NCI-H1436 treated with DMSO at 0.1 percent for 48 hours (cell line): ENCODE measurements at places on chromosomes 16 and 17.

- no peak for DNase-seq
Measured at GRCh38 chr16:87598431-87598830, 3.9 kb upstream of the JPH3 start.

- DNase-seq, result no peak
Measured at GRCh38 chr16:79632289-79632688, 31.8 kb upstream of the MAF start.

- no peak for DNase-seq
Measured at GRCh38 chr16:85570213-85570734, 42.8 kb upstream of the GSE1 start.

- DNase-seq, result no peak
Measured at GRCh38 chr17:72122765-72123529, 2.1 kb downstream of the SOX9 start.

DNA sequence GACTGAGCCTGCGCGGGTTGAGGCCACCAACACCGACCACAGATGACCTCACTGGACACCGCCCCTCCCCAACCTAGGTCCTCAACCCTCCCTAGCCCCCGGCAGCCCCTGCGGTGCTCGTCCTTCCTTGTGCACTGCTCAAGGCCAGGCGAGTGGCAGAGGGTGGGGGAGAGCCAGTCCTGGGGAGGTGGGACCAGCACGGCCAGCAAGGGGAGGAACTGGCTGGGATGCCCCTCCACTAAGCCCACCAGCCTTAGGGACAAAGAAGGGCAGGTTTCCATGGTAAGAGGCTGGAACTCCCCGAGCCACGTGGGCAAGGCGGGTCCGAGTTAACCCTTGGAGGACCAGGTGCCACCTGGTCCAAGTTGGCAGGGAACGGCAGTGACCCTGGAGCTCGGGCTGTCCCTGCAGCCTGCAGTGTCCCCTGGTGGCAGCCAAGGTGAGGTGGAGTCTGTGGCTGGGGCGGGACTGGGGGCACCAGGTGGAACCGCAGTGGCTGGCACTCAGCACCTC, 9.2 kb downstream of the FSCN2 start:
- no peak for DNase-seq

DNA sequence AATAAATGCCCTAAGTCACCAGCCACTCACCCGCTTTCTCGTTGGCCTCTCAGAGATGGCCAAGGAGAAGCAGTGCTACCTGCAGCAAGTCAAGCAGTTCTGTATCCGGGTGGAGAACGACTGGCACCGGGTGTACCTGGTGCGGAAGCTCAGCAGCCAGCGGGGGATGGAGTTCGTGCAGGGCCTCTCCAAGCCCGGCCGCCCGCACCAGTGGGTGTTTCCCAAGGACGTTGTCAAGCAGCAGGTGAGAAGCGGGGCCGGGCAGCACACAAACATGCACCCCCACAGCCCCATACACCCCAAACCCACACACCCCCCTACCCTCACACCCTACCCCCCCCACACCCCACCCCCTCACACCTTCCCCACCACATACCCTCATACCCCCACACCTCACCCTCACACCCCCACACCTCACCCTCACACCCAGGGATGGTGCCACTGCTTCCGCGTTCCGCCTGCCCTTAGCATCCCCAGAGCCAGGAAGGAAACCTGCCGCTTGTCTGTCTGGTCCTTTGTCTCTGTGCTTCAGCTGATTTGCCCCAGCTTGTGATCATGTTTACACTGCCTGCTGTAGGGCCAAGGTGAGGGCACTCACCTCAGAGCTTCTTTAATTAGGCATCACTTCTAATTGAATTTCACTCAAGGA, 41.9 kb upstream of the ENDOV start:
- DNase-seq, result no peak

GRCh38 chr16:65698791-65699321, 577.0 kb upstream of the CDH11 start:
- no peak for DNase-seq

DNA sequence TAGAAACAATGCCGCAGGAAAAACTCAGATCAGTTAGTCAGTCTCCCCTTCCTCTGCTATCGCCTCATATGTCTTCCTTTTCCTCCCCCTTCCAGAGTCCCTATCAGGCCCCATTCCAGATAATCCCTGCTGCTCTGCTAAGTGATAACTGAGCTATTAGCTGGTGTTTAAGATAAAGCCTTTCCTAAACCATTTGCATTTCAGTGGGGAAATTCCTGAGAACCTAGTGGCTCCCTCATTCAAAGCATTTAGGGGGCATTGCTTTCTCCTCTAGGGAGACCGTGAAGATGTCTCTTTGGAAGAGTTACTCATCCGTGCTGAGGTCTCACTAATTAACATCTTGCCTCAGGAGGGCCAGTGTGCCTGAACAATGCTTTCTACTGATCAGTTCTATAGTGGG, 401.6 kb downstream of the NPIPA7 start:
- DNase-seq, result no peak

DNA sequence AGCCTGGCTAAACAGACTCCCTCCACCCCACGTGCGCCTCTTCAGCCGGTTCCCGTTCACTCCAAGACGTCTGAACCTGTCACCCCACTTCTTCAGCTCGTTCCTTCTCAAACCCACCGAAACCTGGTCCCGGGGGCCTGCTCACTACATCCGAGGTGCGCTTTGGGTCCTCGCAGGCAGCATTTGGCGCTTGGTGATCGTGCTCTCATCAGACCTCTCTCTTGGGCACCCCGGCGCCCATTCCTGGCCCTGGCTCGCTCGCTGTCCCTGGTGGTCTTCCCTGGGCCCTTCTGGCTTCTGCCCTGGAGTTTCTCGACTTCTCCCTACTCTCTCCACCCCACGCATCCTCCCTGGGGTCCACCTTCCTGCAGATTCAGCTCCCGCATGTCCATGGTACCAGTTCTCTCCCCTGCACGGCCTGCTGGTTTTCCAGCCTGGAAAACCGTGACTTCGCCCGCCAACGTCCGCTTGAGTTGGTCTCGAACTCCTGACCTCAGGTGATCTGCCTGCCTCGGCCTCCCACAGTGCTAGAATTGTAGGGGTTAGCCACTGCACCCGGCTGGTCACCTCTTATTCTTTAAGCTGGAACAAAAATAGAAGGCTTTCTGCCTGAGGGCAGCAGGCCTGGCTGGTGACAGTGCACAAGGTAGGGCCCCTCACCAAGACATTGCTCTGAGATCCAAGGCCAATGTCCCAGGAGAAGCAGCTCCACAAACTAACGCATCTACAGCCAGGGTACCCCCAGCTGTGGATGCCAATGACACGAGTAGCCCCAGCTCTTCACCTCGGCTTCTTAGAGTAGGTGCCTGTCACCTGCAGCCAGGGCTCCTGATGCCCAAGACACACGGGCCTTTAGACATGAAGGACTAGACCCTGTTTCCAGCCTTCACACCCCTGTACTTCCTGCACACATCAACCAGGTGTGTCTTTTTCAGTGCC, 1.1 kb upstream of the MEAK7 start:
- no peak for DNase-seq
